CD8-positive, alpha-beta T cell (primary cell): ENCODE measurements at places on chromosomes 6 and 20. TPM values are rescaled to one million over a fixed set of nuclear protein-coding genes. Genes with fewer than 3 reads are reported as not detected.

GRCh38 chr6:113220832-113221231 is 636.3 kb upstream of the MARCKS start:
- no peak for DNase-seq

- no peak for DNase-seq
Measured at GRCh38 chr6:12039540-12040459, 27.7 kb downstream of the HIVEP1 start.

HRH3 gene
- not detected for total RNA-seq

ACOT8 gene
- total RNA-seq, result 14.5 TPM

DNA sequence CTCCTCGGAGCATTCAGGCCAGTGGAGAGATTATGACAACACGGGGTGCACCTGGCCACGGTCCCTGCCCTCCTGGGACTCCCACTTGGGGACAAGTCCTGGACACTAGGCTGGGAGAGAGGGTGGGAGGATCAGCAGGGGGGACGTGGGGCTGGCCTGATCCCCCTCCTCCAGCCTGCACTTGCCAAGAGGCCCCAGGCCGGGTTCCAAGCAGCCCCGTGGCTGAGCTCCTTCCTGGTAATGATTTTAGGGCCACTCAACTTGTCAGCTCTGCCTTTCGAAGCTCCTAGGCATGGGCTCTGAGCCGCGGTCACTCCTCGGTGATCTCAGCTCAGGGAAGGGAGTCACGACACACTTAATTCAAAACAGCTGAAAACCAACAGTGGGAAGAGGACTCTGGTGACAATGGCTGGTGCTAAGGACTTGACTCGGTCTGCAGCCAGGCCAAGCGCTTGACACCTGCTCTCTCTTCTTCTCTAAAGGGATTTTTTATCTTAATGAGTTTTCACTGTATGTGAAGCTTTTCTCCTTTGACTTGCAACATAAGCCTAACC is 161.7 kb downstream of the BMP7 start:
- DNase-seq, result no peak

DNA sequence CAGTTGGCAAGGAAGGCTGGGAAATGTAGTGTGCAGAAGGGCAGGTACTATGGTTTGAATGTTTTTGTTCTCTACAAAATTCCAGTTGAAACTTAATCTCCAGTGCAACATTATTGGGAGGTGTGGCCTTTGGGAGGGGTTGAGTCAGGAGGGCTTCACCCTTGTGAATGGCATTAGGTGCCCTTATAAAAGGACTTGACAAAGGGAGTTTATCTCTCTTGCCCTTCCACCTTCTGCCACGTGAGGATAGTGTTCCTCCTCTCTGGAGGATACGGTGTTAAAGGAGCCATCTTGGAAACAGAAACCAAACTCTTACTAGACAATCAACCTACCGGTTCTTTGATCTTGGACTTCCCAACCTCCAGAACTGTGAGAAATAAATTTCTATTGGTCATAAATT is 82.2 kb upstream of the LRFN2 start:
- DNase-seq, result no peak

FAM210B gene
- 12.1 TPM for total RNA-seq

ZNF311 gene
- total RNA-seq, result not detected

PERP gene
- total RNA-seq, result 1.9 TPM

GRCh38 chr6:141482796-141483597 is 649.7 kb upstream of the GJE1 start:
- no peak for DNase-seq

GRCh38 chr6:44058617-44059358 is 68.5 kb downstream of the MRPL14 start:
- no peak for DNase-seq

DNA sequence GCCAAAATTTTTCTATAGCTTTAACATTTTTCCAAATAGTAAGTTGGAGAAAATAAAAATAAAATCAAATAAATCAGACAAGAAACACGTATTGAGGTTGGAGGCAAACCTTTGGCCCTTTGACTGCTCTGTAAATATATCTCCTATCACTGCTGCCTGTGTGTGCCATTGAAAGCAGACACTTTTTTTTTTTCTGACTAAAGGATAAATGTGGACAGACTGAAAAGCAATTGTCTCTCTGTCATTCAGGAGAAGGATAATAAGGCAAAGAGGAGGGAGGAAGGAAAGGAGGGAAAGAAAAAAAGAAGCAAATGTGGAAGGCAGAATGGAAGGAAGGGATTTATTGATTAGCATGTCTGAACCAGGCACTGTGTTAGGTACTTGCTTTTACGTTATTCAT is 85.2 kb upstream of the SULF2 start:
- no peak for DNase-seq

- DNase-seq, result no peak
Measured at GRCh38 chr6:24079076-24079475, 46.9 kb upstream of the NRSN1 start.

- DNase-seq, result no peak
Measured at GRCh38 chr20:17910828-17911294, 57.7 kb downstream of the SNX5 start.

GRCh38 chr20:44792796-44793195 is 17.6 kb downstream of the RIMS4 start:
- DNase-seq, result no peak

ZKSCAN3 gene
- total RNA-seq, result 0.61 TPM

- peak; percentile 9 for DNase-seq
Measured at GRCh38 chr20:58982406-58983114, 1.5 kb downstream of the NELFCD start.

DNA sequence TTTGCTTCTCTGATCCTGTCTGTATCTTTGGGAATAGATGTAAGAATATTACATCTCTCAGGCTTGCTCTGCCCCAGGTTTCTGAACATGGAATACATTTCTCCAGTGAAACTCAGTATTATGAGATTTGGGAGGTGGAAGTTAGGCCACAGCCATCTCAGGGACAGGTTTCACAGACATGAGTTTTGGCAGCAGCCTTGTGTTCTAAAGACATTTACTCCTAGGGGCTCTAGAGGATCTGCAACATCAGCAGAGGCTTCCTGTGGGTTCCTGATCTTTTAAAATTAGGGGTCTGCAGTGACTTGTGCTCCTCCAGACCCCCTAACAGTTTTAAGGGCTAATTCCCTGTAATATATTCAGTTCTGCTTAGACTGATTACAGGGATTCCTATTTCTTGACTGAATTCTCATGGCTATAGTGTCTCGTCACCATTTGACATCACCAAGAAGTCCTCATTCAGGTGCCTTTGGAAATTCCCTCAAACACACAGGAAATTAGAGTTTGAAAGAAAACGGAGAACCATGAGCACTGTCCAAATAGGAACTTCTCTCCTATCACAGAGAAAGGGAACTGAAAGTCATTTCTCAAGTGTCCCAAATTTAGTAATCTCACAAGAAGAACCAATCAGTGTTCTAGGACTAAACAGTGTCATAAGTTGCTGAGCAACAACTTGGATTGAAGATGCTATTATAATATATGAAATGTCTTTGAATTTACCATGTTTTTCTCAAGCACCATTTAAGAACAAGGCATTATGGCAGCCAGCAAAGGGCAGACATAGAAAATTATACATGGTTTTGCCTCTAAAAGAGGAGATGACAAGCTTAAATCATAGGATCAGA is 2.5 kb upstream of the HLA-DRA start:
- no peak for DNase-seq

DNA sequence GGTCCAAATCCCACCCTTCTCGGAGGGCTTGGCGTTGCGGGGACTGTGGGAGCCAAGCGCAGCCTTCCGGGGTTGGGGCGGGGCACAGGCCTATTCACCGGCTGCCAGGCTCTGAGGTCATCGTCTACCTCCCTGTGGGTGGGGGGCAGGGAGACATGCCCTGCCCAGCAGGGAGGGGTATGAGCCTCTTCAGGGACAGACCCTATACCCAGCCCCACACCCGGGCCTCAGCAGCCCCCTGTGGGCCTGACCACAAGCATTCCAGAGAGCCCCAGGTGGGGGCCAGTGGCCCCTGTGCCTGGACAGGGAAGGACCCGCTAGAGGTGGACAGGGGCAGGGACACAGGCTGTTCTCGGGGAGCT is 11.6 kb downstream of the LAMA5 start:
- DNase-seq, result no peak

- no peak for DNase-seq
Measured at GRCh38 chr20:31956556-31957526, 5.0 kb upstream of the PDRG1 start.

DNA sequence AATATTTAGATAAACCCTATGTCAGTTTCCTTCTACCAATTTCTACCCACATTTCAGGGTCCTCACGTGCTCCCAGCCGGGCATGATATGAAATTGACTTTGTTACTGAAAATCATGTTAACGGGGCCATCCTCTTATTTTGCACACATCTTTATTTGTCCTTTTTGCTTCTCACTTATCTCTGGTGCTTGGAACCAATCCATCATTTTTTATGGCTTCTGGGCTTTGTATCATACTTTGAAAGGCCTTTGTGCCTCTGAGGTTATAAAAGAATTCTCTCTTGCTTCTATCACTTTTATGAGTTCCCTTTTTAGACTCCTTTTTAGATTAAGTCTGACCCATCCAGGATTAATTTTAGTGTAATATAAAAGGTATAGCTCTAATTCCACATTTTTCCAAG is 117.1 kb upstream of the PRND start:
- DNase-seq, result no peak

DNA sequence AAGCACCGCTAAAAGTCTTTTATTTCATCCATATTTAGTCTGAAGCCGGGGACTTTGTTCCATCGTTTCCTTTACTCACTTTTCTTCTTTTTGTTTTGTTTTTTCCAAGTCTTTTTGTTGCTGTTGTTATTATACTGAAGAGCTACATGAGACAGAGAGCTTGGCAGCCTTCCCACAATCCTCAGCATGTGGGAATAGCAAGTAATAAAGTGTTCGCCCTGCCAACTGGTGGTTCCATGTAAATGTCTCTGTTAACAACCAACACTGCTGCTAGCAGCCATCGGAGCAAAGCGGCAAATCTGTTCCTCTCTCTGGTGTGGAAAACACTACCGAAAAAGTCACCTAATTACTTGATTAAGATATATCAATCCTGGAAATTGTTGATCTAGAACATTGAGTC is 437.8 kb upstream of the ID4 start:
- DNase-seq, result no peak
